NCI-H1930 (cell line): ENCODE measurements at places on chromosomes 11 and 22.

GRCh38 chr11:103545551-103545950 lies 436.3 kb downstream of the DYNC2H1 start:
- no peak for DNase-seq

DNA sequence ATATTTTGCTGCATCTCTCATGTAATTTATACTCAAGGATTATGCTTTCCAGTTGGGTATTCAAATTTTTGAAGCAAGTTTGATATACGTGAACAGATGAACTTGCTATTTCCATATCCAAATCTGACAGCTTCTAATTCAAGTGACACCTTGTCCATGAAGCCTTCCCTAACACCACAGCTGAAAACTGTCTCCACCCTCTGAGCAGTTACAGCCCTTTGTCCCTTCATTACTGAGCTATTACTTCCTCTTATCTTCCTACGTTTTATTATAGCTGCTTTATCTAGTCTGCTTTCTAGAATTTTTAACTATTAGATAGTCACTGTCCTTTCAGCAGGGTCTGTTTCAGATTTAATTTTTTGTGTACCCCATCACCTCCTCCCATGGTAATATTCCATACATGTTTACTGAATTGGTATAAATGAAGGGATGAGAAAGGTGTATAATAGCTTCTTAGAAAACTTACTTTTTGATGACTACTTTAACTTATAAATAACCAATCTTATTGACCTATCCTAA lies 13.3 kb upstream of the PRSS23 start:
- no peak for DNase-seq

- DNase-seq, result no peak
These were observed 58.5 kb downstream of the UBASH3B start for GRCh38 chr11:122714004-122714403.

DNA sequence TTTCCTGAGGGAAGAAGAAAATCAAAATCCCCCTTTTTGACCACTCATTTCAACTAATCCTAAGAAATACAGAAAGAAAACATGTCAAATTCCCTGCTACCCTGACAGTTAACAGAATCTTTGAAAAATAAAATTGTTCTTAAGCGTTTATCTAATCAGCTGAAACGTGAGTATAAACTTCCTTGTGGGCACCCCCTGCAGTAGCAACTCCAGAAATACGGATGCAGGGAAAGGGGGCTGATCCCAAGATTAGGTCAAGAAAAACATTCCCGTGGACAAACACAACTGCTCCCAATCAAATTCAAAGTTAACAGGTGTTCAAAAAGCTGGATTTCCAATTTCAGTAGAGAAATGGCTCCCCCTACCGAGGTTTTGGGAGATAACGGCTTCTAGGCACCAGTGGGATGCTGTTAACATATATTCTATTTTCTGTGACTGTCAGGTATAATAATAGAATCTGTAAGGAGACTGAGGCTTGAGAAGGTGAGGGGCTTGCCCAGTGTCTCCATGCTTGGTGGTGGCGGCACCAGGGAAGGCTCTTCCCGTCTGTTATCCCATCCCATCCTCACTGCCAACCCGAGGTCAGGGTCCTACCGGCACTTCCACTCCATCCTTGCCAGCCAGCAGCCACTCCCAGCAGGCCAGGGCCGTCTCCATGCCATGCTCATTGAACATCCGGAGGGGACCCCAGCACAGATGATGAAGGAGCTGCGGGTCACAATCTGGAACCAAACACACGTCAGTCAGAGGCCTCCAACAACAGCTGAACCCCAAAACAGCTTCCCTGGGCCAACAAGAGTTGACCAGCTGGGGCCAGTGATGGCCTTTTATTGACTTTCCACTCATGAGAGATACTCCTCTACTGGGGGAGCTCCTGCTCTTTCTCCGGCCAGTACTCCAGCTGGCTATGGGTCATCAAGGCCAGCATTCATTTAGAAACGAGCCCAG lies 32.0 kb upstream of the SERPIND1 start:
- no peak for DNase-seq

GRCh38 chr22:46890819-46891218 lies 128.4 kb downstream of the TBC1D22A start:
- DNase-seq, result no peak

DNA sequence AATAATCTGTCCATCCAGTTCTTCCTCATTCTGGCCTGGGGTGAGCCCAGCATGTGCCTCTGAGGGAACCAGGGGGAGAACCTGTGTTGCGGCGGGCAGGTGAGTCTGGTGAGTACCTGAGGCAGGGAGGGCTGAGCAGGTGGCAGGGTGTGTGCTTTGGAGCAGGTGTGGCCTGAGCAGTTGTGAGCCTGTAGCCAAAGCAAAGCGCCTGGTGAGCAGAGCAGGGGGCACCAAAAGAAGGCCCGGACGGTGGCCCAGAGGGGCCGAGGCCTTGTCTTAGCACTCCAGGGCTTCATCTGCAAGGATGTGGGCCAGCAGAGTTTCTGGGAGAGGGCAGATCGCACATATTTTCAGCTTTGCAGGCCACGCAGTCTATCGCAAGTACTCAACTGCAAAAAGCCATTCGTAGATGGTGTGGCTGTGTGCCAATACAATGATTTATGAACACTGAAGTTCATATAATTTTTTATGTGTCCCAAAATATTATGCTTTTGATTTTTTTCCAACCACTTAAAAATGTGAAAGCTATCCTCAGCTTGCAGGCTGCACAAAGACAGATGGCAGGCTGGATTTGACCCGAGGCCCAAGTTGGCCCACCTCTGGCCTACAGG lies 8.7 kb downstream of the GLB1L2 start:
- DNase-seq, result no peak

GRCh38 chr11:17876827-17877226 lies 136.0 kb downstream of the SERGEF start:
- DNase-seq, result no peak

DNA sequence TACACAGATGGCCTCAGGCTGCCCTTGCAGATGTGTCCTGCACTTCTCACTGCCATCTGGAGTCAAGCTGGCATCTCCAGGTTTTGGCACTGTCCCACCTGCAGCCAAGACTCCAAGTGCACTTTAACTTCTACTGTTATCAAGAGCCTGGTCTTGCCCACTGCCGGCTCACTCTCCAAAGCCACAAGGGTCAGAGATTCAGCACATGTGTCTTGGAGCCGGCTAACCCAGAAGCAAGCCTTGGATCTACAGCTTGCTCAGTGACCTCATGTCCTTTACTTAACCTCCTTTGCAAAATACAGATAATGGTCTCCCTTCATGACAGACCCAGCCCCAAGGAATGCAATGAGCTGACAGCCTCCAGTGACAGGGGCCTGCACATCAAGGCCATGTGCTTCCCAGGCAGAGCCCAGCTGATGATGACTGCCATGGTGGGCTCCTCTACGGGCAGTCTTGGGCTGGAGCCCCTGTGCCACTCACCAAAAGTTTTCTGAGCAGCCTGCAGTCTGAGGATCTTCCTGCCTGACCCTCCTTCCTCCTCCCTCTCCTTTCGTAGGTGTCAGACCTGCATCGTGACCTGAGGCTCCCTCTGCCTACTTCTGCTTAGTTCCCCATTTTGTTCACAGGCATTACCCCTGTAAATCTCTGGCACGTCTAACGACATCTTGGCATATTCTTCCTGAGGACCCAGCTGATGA lies 9.0 kb downstream of the TP53AIP1 start:
- no peak for DNase-seq

- DNase-seq, result no peak
These were observed 139.1 kb downstream of the DBX1 start for GRCh38 chr11:20021212-20021611.

GRCh38 chr11:134536677-134537076 lies 124.6 kb upstream of the B3GAT1 start:
- no peak for DNase-seq

DNA sequence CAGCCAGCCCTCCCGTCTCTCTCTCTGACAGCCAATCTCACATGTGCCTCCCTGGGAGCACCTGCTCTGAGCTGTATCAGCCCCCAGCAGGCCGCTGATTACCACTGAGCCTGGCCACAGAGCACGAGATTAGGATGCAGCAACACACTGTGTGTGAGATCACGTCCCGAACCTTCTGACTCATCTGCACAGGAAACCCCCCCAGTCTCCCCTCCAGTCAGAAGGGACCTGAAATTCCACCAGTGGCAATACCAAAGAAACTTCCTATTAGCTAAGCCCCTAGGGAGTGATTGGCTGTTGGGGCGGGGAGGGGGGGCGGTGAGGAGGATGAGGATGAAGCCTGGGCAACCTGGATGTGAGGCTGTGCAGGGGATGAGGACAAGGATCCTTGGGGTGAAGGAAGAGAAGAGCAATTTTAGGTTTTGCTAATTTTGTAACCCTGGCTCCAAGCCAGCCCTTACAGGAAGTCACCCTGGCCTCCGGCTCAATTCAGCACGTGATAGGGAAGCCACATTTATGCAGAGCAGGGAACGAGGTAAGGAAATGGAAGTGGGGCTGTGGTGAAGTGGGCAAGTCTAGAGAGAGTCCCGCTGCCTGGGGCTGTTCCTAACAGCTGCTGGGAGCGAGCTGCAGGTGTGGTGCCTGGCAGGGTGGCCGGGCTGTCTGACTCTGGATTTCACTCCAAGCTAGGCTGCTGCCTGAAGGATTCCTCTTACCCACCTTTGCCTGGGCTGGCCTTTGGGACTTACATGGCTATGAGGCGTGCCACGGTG lies 1.9 kb downstream of the SLC43A3 start:
- DNase-seq, result no peak

GRCh38 chr11:23974051-23974450 lies 522.8 kb upstream of the LUZP2 start:
- DNase-seq, result no peak

DNA sequence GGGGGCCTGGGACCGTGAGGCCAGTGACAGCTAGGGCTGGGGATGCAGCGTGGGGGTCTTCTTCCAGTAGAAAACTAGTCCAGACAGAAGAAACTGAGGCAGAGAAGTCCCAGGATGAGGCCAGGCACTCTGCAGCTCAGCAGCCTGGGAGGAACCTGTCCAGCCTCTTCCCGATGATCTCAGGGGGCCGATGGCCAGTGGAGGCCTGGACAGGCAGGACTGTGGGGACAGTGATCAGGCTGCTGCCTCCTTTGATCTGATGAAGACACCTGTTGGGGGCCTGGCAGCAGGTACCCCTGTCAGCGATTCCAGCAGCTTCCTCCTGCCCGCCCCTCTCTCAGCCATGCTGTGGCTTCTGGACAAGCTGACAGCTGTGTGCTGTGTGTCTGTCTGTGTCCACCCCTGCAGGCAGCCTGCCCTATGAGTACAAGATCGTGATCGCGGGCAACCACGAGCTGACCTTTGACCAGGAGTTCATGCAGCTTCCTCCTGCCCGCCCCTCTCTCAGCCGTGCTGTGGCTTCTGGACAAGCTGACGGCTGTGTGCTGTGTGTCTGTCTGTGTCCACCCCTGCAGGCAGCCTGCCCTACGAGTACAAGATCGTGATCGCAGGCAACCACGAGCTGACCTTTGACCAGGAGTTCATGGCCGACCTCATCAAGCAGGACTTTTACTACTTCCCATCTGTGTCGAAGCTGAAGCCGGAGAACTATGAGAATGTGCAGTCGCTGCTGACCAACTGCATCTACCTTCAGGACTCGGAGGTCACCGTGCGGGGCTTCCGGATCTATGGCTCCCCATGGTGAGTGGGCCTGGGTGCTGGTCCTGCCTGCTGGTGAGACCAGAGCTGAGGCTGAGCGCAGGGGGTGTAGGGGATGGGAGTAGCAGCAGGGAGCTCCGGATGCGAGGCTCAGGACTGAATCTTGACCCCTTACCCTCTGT lies 62.6 kb downstream of the MPPED1 start:
- no peak for DNase-seq

GRCh38 chr11:86101941-86102407 lies 33.1 kb upstream of the PICALM start:
- peak; percentile 33 for DNase-seq

GRCh38 chr11:127925475-127925874 lies 661.9 kb downstream of the ETS1 start:
- no peak for DNase-seq

DNA sequence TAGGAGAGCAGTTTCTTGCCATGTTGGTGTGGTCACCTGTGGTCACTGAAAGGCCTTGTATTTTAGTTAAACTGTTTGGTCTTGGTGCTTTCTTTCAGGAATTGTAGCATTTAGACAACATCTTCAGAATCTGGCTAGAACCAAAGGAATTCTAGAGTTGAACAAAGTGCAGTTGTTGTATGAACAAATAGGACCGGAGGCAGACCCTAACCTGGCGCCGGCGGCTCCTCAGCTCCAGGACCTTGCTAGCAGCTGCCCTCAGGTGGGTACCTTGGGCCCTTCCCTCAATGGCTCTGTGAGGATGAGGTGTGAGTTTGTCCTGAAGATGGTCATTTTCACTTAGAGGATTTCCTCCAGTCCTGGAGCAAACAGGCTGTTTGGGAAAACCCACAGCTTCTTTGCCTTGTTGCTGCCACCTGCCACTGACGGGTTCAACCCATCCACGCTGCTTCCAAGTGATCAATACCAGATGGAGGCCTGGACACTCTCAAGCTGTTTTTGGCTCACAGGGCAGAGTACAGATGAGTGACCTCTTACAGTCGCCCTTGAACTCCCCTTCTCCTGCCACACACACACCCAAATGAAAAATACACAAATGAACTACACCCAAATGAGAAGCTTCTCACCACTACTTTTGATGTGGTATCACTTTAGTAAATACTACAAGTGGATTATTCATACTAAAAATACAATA lies 45.2 kb downstream of the PPP2R1B start:
- no peak for DNase-seq

DNA sequence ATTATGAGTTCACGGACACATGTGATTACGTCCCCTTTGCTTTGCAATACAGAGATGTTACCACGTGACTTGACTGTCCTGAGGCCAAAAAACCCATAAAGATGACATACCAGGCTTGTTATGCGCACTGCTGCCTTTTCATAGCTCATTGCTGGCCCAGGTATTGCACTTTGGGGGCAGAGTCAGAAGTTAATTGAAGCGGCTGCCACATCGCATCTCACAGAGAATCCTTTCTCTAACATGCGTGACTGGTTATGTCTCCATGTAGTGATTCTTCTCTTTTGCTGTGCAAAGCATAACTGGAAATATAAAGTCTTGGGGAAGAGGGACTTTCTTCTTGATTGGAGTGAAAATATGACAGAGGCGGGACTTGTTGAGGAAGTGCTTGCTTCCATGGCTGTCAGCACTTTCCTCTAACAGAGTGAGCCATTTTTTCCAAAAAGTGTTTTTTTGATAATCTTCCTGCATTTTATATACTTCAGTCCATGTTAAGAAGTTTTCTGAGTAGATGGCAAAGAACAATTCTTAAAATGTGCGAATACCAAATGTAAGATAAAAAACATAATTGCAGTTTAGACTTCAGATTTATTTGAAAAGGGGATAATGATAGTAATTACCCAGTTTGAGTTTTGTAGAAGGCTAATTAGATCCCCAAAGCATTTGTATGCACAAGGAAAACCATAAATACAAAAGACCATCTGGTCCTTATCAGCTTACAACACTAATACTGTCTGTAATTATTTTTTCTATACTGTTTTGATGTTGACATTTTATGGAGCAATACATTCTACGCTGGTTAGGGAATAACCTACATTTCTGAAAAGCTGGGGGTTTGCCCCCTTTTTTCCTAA lies 324.6 kb upstream of the MTNR1B start:
- DNase-seq, result peak; percentile 61

- DNase-seq, result peak; percentile 9
These were observed 1.4 kb downstream of the TMEM109 start for GRCh38 chr11:60915248-60915914.

GRCh38 chr11:65655570-65656332 lies 7.0 kb downstream of the RELA start:
- DNase-seq, result no peak
